ENCODE measurements at places on chromosomes 2 and 18. TPM values are rescaled to one million over a fixed set of nuclear protein-coding genes. Genes with fewer than 3 reads are reported as not detected.

DNER gene
- not detected for total RNA-seq

NCOA1 gene
- total RNA-seq: 25.9 TPM

- H3K27ac ChIP-seq: no peak overlapping the region
- DNase-seq: no peak
- no peaks in the 10 kb centered on the region for H3K27me3 ChIP-seq
- H3K4me1 ChIP-seq: peaks cover 4% of the 10 kb centered on the region
- no peak overlapping the region for H3K4me3 ChIP-seq
Observed at GRCh38 chr18:13745696-13746095, 19.2 kb downstream of the RNMT start.

GRCh38 chr2:222572264-222572721 is 83.6 kb downstream of the FARSB start:
- peaks cover 15% of the 10 kb centered on the region for H3K4me1 ChIP-seq
- no peaks in the 10 kb centered on the region for H3K27me3 ChIP-seq
- peak overlapping the region; percentile 9 for H3K27ac ChIP-seq
- peaks cover 27% of the 10 kb centered on the region for H3K36me3 ChIP-seq
- H3K4me3 ChIP-seq: no peak overlapping the region

PKDCC gene
- not detected for total RNA-seq

RGPD4 gene
- not detected for total RNA-seq

DNA sequence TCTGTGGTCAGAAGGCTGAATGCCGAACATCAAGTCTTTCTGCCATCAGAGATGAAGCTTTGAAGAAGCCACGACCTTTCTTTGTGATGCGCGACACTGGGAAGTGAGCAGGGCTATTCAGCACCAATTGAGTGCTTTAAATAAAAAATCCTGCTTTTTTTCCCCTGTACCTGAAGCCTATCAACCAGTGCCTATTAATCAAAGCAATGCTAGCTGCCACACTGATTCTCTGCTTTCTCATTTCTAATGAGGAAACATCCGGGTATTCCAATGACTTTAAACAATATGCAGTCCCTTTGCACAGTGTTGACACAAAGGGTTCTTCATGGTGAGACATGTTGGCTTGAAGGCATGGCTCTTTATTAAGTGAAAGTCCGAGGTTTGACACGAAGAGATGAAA is 88.0 kb downstream of the GALR1 start:
- no peaks in the 10 kb centered on the region for H3K36me3 ChIP-seq
- no peak overlapping the region for H3K27ac ChIP-seq
- no peak overlapping the region for H3K4me3 ChIP-seq
- no peak for DNase-seq

DNA sequence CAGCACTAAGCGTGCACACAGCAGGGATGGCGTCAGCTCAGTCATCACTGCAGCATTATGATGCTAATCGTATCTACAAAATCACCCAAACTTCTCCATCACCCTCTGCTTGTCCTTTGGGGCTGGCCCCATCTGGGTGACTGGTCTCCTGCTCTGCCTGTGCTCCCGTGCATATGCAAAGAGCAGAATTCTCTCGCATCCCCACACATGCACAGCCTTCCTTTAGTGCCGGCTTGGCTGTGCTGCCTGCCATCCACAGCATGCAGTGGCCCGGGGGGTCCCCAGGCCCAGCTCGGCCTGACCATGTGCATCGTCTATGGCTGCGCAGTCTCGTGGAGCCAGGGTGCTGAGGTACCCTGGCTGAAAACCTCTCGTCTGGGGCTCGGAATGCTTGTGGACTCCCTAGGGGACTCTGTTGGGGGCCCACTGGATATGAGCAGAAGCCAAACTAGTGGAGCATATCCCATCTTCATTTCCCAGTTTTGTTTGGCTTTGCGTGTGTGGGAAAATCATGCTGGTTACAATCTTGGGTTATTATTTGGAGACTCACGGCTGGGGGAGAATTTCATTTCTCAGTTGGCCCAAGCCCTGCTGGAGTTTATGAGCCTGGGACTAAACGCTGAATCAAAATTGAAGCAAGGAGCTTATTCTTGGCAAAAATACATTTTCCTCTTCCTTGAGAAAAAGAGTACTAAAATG is 70.9 kb upstream of the HS6ST1 start:
- no peak overlapping the region for H3K4me3 ChIP-seq
- no peaks in the 10 kb centered on the region for H3K4me1 ChIP-seq
- no peaks in the 10 kb centered on the region for H3K36me3 ChIP-seq
- no peak overlapping the region for H3K27ac ChIP-seq
- no peak for DNase-seq
